Endothelial cell (in vitro differentiated cells): ENCODE measurements at places on chromosomes 2 and 18. TPM values are rescaled to one million over a fixed set of nuclear protein-coding genes. Genes with fewer than 3 reads are reported as not detected.

DNA sequence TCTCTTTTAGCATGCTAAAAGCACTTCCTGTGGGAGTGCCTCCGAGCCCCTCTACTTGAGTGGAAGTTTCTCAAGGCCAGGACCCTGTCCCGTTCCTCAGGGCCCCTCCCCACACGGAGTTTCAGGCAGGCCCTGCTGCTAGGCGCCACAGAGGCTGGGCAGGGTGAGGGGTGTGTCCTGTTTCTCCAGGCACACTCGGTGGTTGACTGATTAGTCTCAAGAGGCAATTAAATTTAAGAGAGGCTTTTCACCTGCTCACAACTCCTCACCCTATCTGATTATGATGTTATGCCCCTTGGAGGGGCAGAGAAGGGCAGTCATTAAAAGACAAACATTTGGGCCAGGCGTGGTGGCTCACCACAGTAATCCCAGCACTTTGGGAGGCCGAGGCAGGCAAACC is 160.8 kb upstream of the HAAO start:
- DNase-seq, result no peak
- H3K36me3 ChIP-seq, result peaks cover 3% of the 10 kb centered on the region
- no peak overlapping the region for H3K4me3 ChIP-seq
- H3K4me1 ChIP-seq, result peaks cover 51% of the 10 kb centered on the region
- no peak overlapping the region for H3K27ac ChIP-seq
- H3K27me3 ChIP-seq, result peaks cover 8% of the 10 kb centered on the region

DNA sequence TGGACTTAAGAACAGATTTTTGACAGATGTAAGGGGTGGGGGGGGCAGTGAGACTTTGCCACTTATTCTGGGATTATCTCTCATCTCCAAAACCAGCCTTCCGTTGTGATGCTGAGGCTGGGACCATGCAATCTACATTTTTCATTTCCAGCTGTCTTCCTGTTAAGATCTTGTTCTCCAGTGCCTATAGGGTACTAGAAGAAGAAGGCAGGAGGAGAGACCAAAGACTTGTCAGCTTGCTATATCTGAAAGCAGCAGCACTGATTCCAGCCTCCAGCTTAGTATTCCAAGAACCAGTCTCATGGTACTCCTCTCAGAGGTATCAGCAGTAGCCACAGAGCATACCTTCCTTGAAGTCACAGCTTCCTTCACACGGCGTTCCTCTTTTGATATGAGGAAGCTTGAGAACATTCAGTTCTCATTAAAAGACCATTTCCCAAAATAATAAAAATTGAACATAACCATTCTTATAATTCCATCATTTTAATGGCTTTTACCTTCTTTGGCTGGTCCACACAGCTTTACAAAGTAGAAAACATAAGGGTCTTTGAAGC is 49.8 kb downstream of the USP34 start:
- DNase-seq, result no peak
- H3K4me1 ChIP-seq, result peaks cover 18% of the 10 kb centered on the region
- no peak overlapping the region for H3K27ac ChIP-seq
- H3K36me3 ChIP-seq, result no peaks in the 10 kb centered on the region

DNA sequence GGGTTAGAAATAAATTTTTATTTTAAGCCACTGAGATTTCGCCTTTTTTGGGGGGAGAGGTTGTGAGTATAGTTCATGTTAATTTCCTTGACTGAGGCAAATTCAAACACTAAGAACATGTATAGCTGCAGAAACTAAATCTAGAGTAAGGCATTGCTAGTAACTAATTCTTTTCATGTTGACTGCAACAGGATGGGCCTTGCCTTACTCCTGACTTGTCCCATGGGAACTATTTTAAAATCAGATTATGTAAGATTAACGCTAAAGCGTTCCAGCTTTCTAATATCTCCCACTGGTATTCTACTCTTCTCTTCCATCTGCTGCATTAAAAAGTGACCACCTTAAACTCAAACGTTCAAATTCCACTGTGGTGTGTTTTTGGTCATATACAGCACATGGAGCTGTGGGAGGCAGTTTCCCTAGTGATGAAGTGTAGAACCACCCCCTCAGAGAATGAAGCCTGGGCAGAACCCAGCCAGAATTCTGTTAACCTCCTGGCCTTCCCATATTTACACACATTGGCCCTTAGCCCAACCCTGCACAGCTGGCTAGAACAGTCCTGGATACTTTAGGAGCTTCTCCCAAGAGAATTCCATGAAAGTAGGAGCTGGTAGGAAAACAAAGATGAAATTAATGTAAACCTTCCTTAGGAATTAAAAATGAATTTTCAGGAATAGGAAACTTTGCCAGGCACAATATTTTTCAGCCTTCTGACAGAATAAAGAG is 687.8 kb downstream of the SLC4A3 start:
- no peak overlapping the region for H3K27ac ChIP-seq
- no peaks in the 10 kb centered on the region for H3K4me1 ChIP-seq
- H3K4me3 ChIP-seq, result no peak overlapping the region
- no peaks in the 10 kb centered on the region for H3K36me3 ChIP-seq
- H3K27me3 ChIP-seq, result no peaks in the 10 kb centered on the region

- DNase-seq, result peak; percentile 85
- H3K27ac ChIP-seq, result peak overlapping the region; percentile 81
- H3K36me3 ChIP-seq, result peaks cover 20% of the 10 kb centered on the region
- peak overlapping the region; percentile 82 for H3K4me3 ChIP-seq
Measured at GRCh38 chr2:160269803-160270570, 69.9 kb upstream of the ITGB6 start.

GRCh38 chr18:49898421-49898820 is 85.1 kb upstream of the ACAA2 start:
- no peaks in the 10 kb centered on the region for H3K36me3 ChIP-seq
- H3K4me3 ChIP-seq, result no peak overlapping the region
- DNase-seq, result peak; percentile 66
- peaks cover 8% of the 10 kb centered on the region for H3K27me3 ChIP-seq

DNA sequence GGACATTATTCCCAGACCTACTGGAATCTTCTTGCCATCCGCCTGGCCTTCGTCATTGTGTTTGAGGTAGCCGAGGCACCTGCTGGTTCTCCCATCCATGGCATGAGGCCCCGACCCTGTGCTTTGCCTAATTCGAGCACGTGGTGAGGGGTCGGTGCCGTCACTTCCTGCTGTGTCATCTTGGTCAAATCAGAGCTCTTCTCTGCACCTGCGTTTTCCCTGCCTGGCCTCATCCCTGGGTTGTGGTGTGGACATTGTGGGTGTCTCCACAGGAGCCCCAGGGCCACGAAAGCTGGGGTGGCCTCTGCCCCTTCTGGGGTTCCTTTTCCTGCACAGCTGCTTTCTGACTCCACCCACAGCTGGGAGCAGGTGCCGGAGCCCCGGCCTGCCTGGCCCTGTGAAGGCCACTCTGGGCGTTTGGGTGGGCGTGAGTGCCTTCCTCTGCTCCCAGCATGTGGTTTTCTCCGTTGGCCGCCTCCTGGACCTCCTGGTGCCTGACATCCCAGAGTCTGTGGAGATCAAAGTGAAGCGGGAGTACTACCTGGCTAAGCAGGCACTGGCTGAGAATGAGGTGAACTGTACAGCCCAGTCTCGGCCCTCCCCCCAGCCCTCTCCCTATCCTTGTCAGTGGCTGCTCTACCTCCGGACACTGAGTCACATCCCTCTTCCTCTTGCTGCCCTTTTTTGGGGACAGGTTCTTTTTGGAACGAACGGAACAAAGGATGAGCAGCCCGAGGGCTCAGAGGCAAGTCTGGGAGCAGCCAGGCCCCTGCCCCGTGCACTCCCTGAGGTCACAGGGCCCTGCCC is 34.9 kb downstream of the ANO7 start:
- H3K4me3 ChIP-seq, result no peak overlapping the region
- peaks cover 23% of the 10 kb centered on the region for H3K36me3 ChIP-seq
- H3K27ac ChIP-seq, result no peak overlapping the region
- H3K4me1 ChIP-seq, result peaks cover 36% of the 10 kb centered on the region
- H3K27me3 ChIP-seq, result peaks cover 16% of the 10 kb centered on the region
- DNase-seq, result no peak

DNA sequence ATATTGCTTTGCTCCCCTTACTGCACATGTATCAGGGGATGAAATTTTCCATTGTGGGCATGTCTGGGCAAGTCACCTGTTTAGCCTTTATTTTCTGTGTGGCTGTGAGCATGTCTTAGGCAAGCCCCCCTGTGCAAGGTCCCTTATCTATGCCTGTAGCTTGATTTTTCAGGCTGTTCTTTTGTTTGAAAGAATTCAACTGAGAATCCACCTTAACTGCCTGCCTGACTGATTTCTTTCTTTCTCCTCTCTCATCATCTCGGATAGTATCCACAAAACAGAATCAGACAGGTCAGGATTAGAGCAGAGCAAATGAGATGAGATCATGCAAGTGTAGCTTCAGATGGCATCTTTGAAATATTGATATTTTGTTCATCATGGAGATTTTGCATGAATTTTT is 1147.5 kb upstream of the ACVR2A start:
- no peak overlapping the region for H3K27ac ChIP-seq
- H3K4me1 ChIP-seq, result no peaks in the 10 kb centered on the region

DNA sequence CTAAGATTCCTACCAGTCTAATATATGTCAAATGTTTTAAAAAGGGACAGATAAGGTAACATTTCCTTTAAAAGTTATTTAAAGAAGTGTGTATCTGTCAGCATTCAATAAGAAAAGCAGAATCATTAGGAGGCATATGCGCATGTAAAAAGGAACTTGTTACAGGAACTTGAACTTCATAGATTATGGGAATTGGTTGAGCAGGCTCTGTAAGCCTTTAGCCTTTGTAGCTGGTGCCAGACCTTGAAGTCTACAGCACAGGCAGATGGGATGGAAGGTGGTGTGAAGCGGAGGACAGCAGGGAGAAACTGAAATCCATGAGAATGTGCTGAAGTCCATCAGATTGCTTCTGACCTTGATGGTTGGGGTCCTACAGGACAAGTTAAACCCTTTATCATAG is 138.3 kb upstream of the ST6GAL2 start:
- DNase-seq, result no peak
- no peaks in the 10 kb centered on the region for H3K4me1 ChIP-seq
- H3K27me3 ChIP-seq, result peaks cover 3% of the 10 kb centered on the region
- H3K4me3 ChIP-seq, result no peak overlapping the region
- no peak overlapping the region for H3K27ac ChIP-seq

- H3K4me1 ChIP-seq, result peaks cover 9% of the 10 kb centered on the region
- H3K27ac ChIP-seq, result no peak overlapping the region
- peaks cover 14% of the 10 kb centered on the region for H3K27me3 ChIP-seq
- DNase-seq, result no peak
Measured at GRCh38 chr2:9141091-9141667, 65.4 kb upstream of the ASAP2 start.

GRCh38 chr2:20207051-20207450 is 17.9 kb downstream of the SDC1 start:
- no peak overlapping the region for H3K4me3 ChIP-seq
- no peak overlapping the region for H3K27ac ChIP-seq
- peaks cover 12% of the 10 kb centered on the region for H3K27me3 ChIP-seq
- H3K36me3 ChIP-seq, result no peaks in the 10 kb centered on the region
- H3K4me1 ChIP-seq, result no peaks in the 10 kb centered on the region
- DNase-seq, result no peak

DNA sequence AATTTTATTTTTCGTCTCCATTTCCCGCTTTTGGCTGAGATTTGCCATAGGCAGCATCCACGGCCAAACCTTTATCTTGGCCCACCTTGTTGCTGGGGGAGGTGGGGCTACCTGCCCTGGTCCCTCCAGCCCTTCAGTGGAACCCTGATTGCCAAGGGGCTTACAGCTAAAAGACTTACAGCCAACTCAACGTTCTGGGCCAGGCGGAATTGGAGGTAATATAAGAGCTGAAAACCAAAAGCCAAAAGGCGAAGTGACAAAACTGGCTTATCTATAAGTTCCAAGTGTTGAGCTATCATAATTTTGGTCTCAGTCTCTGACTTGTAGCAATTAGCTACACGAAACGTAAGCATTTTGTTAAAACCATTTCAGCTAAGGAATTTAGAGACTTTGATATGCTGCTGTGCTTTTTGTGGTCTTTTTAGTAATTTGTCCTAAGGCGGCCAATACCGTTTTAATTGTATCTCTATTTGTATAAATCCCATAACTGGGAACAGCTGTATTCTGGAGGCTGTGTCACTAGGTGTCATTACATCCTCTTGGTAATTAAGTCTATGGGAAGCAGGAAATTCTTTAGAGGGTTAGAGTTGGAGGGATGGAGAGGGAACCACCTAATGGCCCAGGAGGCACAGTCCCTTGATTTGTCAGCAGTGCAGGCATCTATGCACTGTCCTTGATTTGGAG is 24.0 kb downstream of the PDCD1 start:
- H3K27ac ChIP-seq, result no peak overlapping the region
- no peaks in the 10 kb centered on the region for H3K36me3 ChIP-seq
- H3K27me3 ChIP-seq, result no peaks in the 10 kb centered on the region

- no peak overlapping the region for H3K27ac ChIP-seq
- DNase-seq, result no peak
- H3K4me3 ChIP-seq, result no peak overlapping the region
- H3K27me3 ChIP-seq, result no peaks in the 10 kb centered on the region
- H3K4me1 ChIP-seq, result no peaks in the 10 kb centered on the region
- no peaks in the 10 kb centered on the region for H3K36me3 ChIP-seq
Measured at GRCh38 chr18:77359561-77360314, 110.1 kb downstream of the GALR1 start.

DNA sequence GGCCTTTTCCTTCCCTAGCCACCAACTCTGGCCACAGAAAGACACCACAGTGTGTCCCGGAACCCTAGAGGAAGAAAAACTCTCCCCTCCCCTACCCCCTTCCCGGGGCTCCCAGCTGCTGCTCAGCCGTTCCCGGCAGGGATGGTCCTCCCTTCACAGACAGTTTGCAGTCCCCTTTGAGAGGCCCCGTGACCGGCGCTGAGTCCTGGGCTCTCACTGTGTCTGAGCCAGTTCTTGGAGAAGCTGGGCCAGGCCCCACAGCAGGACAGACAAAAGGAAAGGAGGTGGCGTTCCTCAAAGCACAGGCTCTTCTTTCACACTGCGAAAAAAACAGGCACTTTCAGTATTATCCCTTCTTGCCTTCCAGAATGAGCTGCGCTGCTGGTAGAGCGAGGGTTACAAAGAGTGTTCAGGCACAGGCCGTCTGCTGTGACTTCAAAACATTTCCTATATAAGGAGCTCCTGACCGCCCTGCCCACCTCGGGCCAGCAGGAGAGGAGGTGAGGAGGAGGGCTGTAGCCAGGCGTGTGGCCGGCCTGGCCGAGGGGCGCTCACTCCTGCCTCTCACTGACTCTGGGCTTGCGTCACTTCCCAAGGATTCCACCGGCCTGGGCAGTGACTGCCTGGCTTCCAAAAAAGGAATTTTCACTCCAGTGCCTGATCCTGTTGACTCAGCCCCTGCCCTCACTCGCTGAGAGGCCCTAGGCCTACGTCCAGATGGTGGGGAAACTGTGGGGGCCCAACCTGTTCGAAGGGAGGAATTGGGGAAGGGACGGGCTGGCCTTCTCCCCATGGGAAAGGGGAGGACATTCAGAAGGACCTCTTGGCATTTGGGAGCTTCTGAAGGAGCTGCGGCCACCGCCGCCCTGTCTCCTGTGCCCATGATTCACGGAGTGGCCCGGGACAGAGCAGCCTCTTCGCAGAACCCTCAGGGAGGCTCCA is 24.9 kb downstream of the CIDEA start:
- H3K27ac ChIP-seq, result peak overlapping the region; percentile 85
- DNase-seq, result peak; percentile 65
- H3K4me3 ChIP-seq, result no peak overlapping the region

GRCh38 chr2:69977186-69977585 is 15.8 kb upstream of the ASPRV1 start:
- H3K36me3 ChIP-seq, result no peaks in the 10 kb centered on the region
- DNase-seq, result no peak
- no peak overlapping the region for H3K27ac ChIP-seq
- no peaks in the 10 kb centered on the region for H3K4me1 ChIP-seq
- H3K27me3 ChIP-seq, result peaks cover 2% of the 10 kb centered on the region
- H3K4me3 ChIP-seq, result no peak overlapping the region

The MC4R gene
- total RNA-seq, result not detected

The CCDC148 gene
- total RNA-seq, result 2.2 TPM

The ACKR3 gene
- total RNA-seq, result 24.8 TPM

The IHH gene
- not detected for total RNA-seq

The OTX1 gene
- total RNA-seq, result 0.33 TPM

The CROCC2 gene
- total RNA-seq, result not detected
